ENCODE measurements at places on chromosomes 1 and 21.

GRCh38 chr1:168135116-168135920, 1.4 kb downstream of the GPR161 start:
- no peak for DNase-seq

DNA sequence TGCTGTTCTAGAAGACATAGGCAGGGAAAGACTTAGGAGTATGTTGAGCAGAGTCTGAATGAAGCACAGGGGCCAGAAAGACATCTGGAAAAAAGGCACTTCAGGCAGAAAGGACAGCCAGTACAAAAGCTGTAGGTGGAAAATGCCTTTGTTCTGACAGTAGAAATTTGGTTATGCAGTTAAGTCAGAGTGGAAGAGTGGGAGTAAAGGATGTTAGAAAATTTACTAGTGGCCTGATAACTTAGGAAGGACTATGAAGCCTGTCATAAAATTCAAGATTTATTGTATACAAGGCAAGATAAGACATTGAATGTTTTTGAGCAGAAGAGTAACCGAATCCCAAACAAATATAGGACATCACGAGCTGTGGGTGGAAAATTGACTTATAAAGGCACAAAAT, 987.9 kb downstream of the PLA2G4A start:
- DNase-seq: no peak

- DNase-seq: no peak
These were observed 826 bp upstream of the CA14 start for GRCh38 chr1:150256554-150257341.

DNA sequence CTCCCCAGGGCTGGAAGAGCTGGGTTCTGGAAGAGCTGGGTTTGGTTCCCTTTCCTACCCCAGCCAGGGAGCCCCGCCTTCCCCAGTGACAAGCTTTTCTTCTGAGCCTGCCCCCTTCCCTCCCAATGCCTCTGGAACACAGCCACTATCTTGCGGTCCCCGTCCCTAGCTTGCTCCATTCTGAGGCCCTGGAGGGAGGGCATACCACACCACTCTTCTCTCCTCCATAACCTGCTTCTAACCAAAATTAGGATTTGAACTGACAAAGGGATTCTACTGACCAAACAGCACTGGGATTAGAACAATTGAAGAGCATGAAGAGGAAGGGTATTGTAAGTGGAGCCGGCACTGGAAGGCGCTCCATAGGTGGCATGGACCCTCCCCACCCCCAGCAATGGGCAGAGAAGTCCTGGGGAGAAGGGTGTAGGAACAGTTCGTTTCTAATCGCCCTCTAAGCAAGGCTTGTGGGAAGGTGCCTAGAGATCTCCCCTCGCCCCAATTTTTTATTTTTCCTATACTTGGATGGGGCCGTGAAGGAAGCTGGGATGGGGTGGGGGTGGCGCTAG, 690 bp downstream of the C1orf216 start:
- DNase-seq: no peak

- DNase-seq: no peak
These were observed 134.8 kb downstream of the BACH1 start for GRCh38 chr21:29433366-29434059.

GRCh38 chr1:15722836-15723532, 13.1 kb upstream of the SLC25A34 start:
- no peak for DNase-seq

DNA sequence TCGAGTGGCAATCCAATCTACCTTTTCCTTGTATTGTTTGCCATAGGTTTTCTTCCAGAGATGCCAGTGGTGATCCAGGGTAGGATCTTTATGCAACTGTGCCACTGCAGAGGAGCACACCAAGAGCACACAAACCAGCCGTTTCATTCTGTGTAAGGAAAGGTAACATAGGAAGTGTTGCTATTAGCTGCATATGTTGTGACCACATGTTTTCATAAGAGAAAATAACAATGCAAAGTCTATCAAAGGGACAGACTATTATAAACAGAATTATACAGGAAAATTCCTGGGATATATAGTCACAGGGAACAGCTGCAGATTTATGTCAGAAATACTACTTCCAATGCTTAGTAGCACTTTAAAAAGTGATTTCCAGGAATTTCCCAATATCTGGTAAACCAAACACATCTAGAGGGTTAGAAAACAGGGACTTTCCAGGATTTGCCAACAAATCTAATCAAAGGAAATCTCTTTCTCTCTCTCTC, 919 bp downstream of the CTSS start:
- DNase-seq: no peak

DNA sequence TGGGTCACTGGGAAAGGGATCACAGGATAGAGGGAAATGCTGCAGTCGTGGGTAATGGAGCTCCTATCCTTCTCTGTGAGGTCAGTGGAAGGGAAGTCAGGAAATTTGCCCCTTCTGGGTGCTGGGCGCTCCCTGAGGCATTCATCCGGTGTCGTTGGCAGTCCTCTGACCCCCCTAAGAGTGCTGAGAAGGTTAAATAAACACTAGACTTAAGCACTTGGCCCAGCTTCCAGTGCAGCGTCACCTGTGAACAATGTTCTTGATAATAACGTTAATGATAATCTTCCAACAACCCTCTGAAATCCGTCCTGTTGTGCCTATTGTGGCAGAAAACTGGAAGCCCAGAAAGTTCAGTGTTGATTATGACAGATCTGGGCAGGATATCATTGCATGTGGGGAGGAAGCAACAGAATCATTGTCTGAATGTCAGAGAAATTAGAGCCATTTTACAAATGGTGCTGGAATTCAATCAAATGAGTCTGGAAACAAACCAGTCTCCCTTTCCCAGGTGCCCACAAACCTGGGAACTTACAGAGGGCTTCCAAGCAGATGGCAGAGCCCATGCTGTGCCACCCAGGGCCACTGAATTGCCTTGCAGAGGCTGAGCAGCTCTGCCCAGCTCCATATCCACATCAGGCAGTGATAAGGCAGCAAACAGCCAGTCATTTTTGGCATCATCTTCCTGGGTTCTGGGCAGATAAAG, 216.8 kb downstream of the KAZN start:
- no peak for DNase-seq

DNA sequence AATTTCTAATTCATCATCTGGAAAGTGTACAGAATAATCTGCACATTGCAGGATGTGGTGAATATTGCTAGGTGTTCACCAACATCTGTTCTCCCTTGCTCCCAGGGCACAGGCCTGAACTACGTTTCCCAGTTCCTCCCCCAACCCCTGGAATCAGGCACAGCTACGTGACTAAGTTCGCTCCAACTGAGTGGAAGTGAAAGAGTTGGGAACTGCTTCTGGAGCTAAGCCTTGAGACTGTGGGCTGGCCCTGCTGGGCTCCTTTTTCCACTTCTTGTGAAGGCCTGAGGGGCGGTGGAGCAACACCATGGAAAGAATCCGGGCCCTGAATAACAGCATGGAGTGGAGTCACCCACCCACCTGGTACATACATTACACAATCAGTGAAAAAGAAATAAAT, 534.6 kb downstream of the SMYD3 start:
- DNase-seq: no peak

GRCh38 chr1:156889802-156890580, 3.5 kb upstream of the PEAR1 start:
- peak; percentile 79 for DNase-seq

DNA sequence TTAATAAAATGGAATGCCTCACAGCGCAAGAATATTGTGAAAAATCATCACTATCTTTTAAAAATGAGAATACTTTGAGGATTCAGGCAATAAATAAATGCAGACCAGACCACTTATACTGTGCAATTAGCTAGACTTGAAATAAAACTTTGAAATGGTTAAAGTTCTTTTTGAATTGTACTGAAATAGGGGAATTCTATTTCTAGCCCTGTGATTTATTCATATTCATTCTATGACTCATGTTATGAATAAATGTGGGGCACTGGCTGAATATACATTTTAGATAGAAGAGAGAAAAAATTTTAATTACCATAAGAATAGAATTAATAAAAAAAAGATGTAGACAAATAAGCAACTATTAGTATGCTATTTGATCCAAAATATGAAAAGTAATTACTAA, 16.4 kb upstream of the USP25 start:
- no peak for DNase-seq

DNA sequence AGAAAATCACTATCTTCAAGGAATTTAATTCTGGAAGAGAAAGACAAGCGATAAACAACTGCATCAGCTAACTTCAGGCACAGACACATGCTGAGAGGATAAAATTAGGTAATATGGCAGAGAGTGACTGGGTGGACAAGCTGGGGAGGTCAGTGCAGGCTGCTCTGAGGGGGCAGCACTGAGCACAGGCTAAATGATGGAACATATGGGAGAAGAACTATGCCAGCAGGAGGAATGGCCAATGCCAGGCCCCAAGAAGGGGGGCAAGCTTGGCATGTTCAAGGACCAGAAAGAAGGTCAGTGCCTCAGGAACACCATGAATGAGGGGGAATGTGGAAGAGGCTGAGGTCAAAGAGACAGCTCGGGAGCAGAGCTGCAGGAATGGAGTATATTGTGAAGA, 190.7 kb upstream of the MAP1LC3C start:
- DNase-seq: no peak

- DNase-seq: no peak
These were observed 14.0 kb upstream of the FAAP20 start for GRCh38 chr1:2208309-2209239.

DNA sequence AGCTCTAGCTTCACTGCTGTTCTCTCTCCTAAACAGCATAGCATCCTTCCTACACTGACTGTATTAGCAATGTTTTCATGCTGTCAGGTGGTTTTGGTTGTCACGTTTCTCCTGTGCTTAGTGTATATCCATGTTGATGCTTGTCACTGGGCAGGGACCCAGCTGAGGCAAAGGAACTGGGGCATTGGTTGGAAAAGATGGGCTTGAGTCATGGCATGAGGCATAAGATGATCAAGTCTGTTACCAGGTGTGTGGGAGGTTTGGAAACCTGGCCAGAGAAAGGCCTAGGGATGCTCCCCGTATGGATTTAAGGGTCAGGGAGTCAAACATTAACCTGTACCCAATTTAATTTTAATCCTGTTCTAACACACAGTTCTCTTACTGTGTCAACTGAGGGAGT, 69.6 kb downstream of the OSBPL9 start:
- no peak for DNase-seq

DNA sequence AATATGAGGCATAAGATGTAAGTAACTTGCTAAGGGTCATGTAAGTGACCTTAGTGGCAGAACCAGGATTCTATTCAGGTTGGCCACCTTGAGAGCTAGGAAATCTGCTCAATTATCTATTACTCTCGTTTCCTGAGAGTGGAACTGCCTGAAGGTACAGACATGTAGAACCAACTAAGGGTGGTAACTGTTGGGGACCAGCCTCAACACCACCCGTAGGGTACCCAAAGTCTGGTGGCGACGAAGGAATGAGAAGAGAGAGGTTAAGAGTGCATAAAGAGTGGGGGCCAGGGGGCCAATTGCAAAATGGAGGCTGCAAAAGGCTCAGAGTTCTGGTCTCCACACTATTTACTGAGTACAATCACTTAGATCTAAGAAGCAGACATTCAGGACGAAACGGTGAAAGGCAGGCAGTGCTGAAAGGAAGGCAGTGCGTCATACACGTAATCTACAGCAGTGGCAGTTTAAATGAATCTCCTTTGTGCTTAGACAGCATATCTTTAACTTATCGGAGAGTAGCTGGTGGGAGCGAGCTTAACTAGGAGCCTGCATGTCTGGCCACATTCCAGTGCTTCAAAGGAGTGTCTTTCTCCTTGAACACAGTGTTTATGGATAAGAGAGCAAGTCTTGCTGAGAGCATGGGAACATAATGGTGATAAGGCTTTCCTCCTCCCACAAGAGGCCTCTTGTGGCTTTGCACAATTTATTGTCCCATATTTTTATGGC, 25.0 kb downstream of the SRSF4 start:
- DNase-seq: no peak

DNA sequence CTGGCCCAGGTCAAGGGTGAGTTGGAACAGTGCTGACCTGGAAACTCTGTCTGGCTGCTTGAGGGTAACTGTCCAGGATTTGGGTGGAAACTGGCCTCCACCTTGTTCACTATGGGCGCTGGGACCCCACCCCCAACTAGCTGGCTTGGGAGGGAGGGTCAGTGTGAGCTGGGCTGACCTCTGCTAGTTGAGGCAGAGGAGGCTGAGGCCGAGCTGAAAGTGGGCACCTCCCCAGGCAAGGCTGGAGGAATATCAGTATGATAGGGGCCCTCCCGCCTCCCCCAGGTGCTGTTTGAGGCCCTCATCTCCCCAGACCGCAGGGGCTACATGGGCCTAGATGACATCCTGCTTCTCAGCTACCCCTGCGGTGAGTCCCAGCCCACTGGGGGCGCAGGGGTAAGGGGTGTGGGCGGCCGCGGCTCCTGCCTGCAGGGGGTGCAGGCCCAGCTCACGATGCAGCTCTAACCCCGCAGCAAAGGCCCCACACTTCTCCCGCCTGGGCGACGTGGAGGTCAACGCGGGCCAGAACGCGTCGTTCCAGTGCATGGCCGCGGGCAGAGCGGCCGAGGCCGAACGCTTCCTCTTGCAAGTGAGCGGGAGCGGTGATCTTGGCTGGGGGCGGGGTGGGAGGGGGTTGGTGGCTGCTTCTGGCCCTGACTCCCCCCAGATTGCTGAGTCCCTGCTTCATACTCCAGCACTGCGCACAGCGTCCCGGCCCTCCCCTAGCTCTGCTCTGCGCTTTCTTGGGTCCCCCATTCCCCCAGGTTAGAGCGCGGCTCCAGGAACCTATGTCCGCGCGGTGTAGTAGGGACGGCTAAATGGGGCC, 22.9 kb downstream of the PTPRU start:
- DNase-seq: no peak

GRCh38 chr21:43766734-43767497, 9.2 kb downstream of the CSTB start:
- DNase-seq: no peak

DNA sequence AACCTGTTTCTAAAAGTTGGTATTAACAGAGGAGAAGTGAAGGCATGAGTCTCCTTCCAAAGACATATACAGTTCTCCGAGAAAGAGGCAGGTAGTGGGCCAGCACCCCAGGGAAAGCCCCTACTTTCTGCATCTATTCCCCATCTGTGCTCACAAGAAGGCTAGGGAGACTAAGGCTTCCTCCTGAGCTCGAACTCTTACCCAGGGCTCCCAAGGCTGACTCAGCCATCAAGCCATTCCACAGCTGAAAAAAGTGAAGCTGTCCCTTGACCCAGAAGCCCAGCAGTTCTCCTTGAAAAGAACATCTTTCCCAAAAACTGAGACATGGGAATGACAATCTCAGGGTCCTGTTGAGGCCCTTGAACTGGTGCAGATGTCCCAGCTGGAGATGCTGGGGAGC, 1.9 kb upstream of the PADI3 start:
- no peak for DNase-seq

- DNase-seq: no peak
These were observed 6.4 kb downstream of the ARHGEF19 start for GRCh38 chr1:16205891-16206546.

- DNase-seq: no peak
These were observed 51.7 kb upstream of the EDEM3 start for GRCh38 chr1:184806296-184806721.

DNA sequence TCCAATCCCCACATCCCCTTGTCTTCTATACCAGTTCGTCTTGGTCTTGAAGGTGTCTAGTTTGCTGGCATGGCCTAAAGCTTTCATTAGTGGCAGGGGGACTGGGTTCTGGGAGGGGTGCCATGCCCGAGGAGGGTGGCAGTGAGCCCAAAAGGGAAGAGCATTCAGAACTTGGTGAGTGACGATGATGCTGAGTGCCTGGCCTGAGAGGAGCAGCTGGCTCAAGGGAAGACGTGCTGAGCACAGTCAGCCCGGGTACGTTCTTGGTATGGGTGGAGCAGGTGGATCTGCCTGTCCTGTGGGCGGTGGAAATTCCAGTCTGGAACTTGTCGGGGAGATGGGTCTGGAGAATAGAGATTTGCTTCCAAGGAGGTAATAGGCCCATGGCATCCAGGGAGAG, 4.6 kb downstream of the FDPS start:
- DNase-seq: peak; percentile 37

GRCh38 chr1:58922302-58923089, 138.6 kb upstream of the JUN start:
- DNase-seq: peak; percentile 41
